ENCODE measurements at places on chromosomes 7 and 10. TPM values are rescaled to one million over a fixed set of nuclear protein-coding genes. Genes with fewer than 3 reads are reported as not detected.
A peak's percentile ranks its signal among the peaks of the same experiment; 100 is the strongest.

DNA sequence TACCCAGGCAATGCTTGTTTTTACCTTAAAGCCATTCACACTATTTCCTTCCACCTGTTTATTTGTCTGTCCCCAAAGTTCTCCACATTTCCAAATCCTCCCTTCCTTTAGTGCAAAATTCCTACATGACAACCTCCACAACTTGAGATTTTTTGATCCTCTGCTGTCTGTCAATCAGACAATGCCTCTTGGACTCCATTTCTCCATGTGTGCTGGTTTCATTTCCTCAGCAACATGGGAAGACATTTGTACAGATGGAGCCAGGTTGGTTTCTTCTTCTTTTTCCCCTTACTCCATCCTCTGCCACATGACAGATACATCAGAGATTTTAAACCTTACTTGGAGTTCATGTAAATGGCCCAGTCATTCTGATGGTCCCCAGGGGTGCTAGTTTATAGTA is 19.1 kb upstream of the GIMAP2 start:
- no peak for DNase-seq

- DNase-seq: peak; percentile 11
Observed at GRCh38 chr7:23183279-23184012, 1.6 kb downstream of the NUP42 start.

DNA sequence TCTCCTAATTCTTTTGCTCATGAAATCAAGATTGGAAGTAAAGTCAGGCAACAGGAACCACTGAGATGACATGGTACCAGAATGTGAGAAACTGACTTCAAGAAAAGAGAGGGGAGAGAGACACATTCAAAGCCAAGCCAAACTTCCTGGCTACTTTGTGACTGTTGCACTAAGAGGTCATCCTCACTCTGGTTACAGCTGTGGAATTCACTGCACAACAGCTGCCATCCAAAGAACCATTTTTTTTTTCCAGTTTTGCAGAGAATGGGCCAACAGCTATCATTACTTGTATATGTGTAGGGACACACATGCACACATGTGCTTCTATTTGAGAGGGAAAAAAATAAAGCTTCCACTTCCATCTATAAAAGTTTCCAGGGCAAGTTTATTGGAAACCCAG is 203.5 kb downstream of the GLI3 start:
- no peak for DNase-seq

- peak; percentile 83 for DNase-seq
Observed at GRCh38 chr7:26993816-26994810, 101.7 kb downstream of the HOXA1 start.

- DNase-seq: peak; percentile 27
Observed at GRCh38 chr7:75596727-75597614, 104.9 kb downstream of the SPDYE5 start.

DNA sequence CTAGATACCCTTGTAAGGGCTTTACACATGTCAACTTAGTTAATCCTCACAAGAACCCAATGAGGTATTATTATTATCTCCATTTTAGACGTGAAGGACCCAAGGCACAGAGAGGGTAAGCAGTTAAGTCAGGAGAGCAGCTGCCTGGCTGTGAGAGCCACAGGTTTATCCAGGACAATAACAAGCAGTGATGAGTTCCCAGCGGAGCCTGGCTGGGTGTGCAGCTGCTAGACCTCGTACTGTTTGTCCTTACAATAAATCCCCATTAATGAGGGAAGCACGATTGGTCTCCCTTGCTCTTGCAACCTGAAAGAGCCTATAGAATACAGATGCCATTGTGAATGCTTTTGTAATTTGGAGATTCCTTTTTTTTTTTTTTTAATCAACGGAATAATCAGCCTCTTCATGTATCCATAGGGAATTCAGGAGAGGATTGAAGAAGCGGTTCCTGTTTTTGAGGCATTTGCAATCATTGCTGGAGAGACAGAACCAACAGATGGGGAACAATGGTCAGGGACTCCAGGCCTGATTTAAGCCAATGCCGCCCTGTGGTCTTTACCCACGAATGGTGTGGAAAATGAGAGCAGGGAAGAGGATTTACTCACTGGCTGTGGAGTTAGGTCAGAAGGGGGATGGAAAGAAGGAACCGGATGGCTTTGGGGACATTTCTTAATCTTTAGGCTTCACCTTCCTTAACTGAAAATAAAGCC is 12.3 kb upstream of the ASB4 start:
- no peak for DNase-seq

DNA sequence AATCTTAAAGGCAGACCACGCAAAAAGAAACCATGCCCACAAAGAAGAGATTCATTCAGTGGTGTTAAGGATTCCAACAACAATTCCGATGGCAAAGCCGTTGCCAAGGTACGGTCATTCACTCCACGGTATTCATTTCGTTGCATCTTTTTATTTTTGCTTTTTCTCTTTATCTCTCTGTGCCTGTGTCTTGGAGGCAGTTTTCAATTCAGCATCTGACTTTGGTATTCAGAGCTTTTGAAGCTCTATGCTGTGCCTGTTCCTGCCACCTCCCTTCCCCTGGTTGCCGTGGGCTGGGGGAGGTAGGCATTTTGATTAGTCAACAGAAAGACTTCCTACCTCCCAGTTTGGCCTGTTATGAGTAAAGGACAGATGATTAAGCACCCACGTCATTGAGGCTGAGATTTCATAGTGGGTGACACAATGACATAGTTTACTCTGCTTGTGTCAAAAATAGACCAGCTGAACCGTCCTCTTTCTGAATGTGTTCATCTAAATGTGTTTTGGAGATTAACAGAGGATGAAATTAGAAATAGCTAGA is 149.5 kb downstream of the ARID5B start:
- DNase-seq: peak; percentile 96

DNA sequence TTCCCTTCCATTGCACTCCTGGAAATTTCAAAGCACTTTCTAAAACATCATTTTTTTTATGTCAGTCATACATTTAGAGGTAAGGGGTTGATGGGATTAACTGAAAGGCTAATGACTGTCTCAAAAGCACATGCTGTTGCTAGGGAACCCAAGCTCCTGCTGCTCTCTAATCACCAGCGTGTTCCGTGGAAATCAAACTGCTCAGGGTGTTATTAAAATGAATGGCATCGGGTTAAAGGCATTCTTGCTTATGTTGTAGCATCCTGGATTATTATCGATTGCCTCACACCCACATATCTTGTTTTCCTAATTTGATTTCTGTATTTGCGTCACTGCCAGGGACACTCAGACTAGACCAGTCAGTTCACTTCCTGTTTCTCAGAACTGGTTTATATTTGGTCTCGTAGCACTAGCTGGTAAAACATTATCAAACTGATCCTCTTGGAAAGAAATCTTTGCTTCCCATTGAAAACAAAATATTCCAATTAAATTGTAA is 216.5 kb upstream of the MKLN1 start:
- DNase-seq: peak; percentile 87

DNA sequence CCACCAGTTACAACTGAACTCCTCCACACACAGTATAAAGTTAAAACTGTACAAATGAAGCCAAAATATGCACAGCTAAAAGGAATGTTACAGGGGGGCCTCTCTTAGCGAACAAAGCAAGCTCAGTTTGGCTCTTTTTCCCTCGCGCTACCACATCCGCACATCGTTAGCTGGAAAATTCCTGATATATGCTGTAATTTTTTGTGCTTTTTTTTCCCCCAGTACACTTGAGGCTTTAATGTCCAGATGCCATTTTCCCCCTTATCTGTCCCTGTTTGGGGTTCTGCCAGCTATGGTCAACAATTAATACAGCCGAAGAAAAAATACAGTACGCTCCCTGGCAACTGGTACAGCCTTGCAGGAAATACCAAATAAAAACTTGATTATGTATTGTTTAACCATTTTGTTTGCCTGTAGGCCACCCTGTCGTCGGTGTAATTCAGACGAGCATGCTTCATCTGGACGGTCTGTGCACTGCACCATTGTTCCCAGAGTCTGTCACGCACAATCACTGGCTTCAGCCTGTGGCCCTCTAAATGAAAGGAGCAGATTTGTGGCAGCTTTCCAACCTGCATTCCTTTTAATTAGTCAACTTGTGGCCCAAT is 108.1 kb upstream of the FAM133B start:
- peak; percentile 81 for DNase-seq

DNA sequence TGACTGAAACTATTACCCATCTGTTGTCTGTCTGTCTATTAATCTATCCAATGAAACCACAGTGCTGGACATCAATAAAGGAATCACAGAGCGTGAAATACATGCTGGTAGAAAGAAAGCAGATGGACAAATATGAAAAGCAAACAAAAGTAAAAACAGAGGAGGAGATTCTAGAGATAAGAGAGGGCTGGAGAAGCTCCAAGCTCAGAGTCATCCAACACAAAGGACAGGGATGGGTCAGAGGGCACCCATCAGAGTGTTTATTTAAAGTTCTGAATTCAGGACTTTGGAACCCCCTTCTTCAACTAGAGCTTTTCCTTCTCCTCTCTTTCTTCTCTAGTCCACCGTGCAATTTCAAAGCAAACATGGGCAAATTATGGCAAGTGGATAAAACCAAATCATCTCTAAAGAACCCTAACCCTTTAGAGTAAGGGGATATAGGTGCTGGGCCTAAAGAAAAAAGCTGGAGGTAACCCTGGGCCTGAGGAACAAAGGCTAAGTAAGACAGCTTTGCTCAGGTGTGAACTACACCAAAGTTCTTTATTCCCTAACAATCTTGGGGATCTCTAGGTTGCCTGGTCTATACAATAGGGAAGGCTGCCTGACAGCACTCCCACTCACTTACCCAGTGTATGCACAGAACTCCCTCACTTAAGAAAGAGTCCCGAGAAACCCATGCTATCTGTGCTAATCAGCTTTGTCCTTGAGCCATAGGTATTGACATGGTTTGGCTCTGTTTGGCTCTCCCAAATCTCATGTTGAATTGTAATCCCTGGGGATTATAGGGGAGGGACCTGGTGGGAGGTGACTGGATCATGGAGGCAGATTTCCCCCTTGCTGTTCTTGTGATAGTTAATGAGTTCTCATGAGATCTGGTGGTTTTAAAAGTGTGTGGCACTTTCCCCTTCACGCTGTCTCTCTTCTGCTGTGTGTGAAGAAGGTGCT is 97.0 kb downstream of the BAMBI start:
- no peak for DNase-seq

GRCh38 chr10:132690401-132690800 is 95.5 kb downstream of the NKX6-2 start:
- DNase-seq: no peak

- peak; percentile 3 for DNase-seq
Observed at GRCh38 chr7:11177793-11178192, 204.1 kb downstream of the PHF14 start.

DNA sequence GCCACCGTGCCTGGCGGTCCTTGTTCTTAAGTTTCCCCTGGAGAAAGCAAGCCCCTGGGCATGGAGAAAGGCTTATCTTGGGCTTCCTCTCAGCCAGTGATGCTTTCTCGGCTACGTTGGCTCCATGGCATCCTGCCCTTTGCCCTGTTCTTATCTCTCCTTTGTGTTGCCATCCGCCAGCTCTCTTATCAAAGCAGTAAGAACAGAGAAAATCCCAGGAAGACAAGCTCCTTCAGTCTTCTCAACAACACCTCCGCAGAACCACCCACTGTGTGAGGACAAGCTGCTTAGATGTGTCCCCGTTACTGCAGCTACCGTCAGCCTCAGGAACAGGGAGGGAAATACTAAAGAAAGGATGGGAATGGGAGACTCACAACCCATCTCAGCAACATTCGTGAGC is 3.3 kb downstream of the PLEKHS1 start:
- DNase-seq: no peak

DNA sequence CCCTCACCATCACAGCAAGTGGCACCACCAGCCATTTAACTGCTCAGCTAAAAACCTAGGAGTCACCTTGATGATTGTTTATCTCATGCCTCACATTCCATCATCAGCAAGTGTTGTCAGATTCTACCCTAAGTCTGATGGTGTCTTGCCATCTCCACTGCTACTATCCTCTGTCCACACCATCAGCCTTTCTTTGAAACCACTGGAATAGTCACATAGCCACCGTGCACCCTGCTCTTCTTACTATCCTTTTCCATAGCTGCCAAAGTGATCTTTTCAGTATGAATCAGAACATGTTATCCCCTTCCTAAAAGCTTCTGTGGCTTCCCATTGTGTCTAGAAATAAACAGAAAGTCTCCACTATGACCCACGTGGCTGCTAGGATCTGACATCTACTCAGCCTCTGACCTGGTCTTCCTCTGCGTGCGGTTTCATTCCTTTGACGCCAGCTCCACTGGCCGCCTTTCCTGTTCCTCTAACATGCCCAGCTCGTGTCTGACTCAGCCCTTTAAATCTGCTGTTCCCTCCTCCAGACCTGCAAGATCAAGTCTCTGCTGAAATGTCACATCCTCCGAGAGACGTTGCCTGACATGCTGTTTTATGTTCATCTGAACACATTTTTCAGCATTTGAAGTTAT is 16.5 kb upstream of the CHN2 start:
- no peak for DNase-seq

DNA sequence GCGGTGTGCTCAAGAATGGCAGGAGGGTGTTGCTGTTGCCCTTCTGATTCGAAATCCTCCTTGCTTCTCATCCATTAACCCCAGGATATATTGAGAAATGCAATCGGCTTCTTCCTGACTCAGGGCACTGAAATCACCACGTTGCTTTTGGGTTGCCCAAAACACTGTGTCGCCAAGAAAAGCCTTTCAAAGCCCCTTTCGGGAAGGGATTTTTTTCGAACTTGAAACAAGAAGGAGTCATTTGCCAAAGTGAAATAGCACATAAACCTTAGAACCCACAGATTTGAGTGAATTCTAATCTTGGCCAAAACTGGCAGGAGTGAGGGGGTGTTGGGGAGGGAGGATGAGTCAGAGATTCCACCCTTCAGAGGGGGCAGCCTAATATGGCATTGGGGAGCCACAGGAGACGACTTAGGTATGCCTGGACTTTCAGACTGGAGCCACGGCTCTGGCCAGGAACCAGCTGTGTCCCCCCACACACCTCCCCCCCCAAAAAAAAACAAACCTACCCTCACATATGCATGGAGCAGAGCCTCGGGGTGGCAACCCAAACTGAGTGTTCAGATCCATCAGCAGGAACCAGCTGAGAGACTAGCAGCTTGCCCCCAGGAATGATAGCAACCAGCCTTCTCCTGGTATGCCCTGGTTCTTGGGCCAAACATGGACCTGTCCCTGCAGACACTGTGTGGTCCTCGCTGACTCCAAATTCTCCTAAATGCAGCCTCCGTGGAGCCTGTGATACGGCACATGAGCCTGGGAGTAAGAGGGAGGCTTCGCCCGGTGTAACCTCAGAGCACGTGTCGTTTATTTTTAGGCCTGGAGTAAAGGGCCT is 138.4 kb downstream of the FGFR2 start:
- peak; percentile 19 for DNase-seq

GRCh38 chr10:7225133-7225532 is 185.7 kb downstream of the SFMBT2 start:
- DNase-seq: no peak

- DNase-seq: no peak
Observed at GRCh38 chr10:101867931-101868330, 24.3 kb upstream of the KCNIP2 start.

Gene KCND2
- 0.23 TPM for polyA plus RNA-seq

Gene JAKMIP3
- polyA plus RNA-seq: 0.06 TPM

Gene GIMAP2
- 0.13 TPM for polyA plus RNA-seq

Gene TUBAL3
- polyA plus RNA-seq: not detected

Gene SPDYE8
- 0.14 TPM for polyA plus RNA-seq

Gene VWA2
- polyA plus RNA-seq: not detected

Gene TET1
- 0.84 TPM for polyA plus RNA-seq

Gene ACTL6B
- polyA plus RNA-seq: not detected

Gene CACNB2
- 0.31 TPM for polyA plus RNA-seq

All from GM23248 (cell line).